ENCODE measurements at places on chromosomes 2 and 18. TPM values are rescaled to one million over a fixed set of nuclear protein-coding genes. Genes with fewer than 3 reads are reported as not detected.
A peak's percentile ranks its signal among the peaks of the same experiment; 100 is the strongest.

DNA sequence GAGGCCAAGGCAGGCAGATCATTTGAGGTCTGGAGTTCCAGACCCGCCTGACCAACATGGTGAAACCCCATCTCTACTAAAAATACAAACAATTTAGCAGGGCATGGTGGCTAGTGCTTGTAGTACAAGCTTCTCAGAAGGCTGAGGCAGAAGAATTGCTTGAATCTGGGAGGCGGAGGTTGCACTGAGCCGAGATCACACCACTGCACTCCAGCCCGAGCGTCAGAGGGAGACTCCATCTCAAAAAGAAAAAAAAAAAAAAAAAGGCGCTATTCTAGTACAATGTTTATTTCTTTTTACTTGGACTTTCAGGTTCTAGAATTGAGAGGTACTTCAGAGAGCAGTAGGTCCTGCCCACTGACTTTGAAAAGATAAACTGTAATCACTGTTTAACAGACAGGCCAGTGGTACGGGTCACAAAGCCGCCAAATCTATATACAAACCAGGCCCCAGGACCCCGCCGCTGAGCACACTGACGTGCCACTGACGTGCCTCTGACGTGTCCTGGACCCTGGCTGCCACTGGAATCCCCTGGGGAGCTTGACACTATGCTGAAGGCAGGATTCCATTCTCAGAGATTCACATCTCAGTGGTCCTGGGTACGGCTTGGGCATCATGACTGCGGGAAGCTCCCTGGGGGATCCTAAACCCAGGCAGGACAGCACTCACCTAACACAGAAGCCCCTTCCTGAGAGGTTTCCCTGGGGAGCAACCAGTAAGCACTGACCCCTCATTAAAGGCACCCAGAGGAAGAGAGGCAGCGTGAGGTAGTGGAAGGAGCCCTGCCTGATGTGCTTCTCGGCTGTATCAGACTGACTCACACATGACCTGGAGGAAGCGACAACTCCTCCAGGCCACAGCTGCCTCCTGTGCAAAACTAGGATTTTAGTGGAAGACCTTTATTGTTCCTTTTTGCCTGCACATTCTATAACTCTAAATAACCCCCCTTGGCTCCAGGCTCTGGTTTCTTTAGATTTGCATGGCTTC lies 197.8 kb upstream of the MEIS1 start:
- DNase-seq, result no peak

GRCh38 chr18:55489034-55489986 lies 98.7 kb downstream of the TCF4 start:
- no peak for DNase-seq

DNA sequence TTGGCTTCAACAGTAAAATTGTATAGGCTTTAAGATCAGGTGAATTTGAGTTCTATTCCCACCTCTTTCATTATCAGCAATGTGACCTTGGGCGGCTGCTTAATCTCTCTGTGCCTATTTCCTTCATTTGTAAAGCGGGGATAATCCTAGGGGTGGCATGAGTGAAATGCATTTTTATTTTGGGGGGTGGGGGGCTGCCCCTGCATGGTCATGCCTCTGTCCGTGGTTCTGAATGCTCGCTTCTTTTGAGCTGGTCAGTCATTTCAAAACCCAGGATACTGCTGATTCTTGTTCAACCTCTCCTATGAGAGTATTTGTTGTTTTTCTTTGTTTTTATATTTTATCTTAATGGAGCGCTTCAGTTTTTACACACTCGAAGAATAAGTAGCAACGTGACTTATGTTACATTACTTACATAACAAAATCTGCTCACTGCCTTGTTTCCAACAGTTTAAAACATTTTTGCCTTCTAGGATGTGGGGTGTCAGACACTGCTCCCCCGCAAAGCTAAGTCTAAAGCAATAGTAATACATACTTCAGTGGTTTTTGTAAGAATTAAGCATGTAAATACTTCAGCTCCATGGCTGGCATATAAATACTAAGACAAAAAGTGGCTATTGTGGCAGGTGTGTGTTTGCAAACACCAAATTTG lies 152.6 kb upstream of the PELI1 start:
- no peak for DNase-seq

DNA sequence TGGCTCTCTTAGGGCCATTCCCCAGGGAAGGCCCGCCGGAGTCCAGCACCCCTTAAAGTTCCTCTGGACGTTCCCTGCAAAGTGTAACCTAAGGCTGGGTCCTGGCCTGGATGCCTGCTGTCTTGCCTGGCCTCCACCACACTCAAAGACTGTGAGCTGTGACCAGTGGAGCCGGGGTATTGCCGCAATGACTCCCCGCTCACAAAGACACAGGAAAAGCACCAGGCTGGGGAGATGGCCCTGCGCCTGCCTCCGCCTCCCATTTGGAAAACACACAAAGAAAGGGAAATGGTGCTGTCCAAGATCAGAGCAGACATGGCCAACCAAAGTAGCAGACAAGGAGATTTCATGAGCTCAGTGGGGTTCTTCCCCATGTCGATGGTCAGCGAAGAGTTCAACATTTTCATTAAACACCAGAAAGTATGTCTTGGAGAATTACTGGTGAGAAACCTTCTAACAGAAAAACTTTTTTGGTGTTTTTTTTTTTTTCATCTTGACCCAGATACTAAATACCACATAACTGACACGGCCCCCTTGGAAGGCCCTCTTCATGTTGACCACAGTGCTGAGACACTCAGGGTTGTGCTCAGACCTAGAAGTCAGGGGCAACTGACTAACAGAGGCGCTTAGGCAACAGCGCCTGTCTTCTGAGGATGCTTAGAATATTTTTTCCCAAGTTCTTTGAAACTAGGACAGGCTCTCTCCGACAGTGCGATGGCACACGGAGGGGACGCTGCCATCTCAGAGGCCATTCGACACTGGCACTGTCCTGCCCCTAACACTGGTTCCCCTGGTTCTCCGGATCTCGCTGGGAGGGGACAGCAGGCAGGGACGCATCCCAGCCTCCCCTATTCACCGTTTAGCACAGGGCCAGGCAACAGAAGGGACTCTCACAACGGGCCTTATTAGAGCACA lies 226.4 kb upstream of the ID2 start:
- DNase-seq, result no peak

GRCh38 chr18:52236131-52236530 lies 103.9 kb upstream of the DCC start:
- no peak for DNase-seq

DNA sequence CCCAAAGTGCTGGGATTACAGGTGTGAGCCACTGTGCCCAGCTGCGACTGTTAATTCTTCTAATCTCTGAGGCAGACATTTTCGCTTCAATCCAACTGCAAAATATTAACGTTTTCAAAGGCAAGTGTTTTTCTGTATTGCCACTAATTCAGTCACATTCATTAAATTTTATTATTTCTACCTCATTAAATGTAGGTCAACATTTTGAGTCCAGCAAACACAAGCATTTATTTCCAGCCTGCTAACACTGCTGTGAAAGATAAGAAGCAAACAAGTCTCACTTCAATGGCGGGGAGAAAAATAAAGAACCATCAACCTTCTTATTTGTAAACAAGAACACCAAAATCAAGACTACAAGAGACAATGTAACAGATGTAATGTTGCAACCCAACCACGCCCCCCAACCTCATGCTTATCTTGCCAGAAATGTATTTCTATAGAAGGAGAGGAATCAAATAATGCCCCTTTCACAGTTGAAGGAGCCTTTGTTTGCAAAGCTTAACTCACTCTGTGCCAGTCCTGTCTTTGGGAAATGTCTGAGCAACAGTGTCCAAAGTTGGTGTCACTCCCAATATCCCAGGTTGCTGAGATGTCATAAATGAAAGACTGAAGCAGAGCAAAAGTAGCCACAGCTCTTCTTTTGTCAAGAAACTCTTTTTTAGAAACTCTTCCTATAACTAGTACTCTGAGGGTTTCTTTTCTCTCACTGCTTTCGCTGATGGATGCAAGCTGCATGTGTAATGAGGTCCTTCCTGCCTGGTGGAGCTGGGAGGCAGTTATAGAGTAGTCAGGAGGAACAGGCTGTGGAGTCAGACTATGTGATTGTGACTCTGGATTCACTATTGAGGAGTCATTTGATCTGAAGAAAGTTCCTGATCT lies 8.6 kb downstream of the DOCK10 start:
- no peak for DNase-seq

DNA sequence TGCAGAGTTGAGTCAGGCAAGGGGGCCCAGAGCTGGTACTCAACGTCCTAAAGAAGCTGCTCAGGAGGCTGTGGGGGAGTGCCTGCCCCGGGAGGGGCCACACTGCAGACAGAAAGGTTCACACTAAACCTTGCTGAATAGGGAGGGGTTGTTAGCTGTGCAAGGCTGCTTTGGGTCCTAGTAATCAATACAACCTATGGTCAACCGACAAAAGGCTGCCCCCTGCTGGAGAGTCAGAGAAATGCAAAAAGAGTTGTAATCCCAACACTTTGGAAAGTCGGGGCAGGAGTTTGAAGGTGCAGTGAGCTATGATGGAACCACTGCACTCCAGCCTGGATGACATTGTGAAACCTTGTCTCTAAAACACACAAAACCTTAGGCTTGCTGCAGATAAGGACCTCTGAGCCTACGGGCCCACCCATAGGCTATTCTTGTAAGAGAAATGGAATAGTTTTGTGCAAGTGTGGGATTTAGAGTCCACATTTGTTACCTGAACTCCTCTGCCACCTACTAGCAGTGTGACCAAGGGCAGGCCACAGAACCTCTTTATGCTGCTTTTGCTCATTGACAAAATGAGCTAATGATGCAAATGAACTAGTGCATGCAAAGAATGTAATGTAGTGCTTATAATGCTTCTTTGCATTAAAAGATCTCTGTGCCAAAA lies 81.5 kb downstream of the PRPF40A start:
- peak; percentile 44 for DNase-seq

Gene PLCD4
- total RNA-seq, result 0.90 TPM
